T-helper 9 cell (primary cell): ENCODE measurements at places on chromosomes 1 and 21.
A peak's percentile ranks its signal among the peaks of the same experiment; 100 is the strongest.

DNA sequence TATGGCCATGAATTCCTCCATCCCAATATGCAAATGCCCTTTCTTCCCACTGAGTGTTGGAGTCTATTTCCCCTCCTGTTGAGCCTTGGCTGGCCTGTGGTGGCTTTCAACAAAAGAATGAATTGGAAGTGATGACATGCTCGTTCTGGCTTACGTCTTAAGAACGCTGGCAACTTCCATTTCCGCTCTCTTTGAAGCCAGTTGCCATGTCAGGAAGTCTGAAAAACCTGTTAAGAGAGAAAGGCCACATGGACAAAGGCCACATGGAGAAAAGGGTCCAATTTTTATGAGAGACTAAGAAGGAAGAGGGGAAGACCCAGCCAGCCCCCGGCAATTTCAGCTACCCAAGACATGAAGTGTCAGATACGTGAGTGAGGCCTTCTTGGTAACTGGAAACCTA is 45.6 kb upstream of the GADD45A start:
- DNase-seq, result no peak

- peak; percentile 8 for DNase-seq
Measured at GRCh38 chr1:3745590-3746381, 6.5 kb upstream of the CCDC27 start.

GRCh38 chr1:19091196-19091953 is 118.7 kb downstream of the UBR4 start:
- DNase-seq, result no peak

GRCh38 chr1:174913225-174913903 is 86.4 kb upstream of the CACYBP start:
- no peak for DNase-seq

GRCh38 chr1:78080767-78081166 is 35.0 kb downstream of the GIPC2 start:
- DNase-seq, result no peak

- no peak for DNase-seq
Measured at GRCh38 chr21:45073301-45074047, 906 bp upstream of the ADARB1 start.

- no peak for DNase-seq
Measured at GRCh38 chr1:192140382-192140781, 17.9 kb upstream of the RGS18 start.

DNA sequence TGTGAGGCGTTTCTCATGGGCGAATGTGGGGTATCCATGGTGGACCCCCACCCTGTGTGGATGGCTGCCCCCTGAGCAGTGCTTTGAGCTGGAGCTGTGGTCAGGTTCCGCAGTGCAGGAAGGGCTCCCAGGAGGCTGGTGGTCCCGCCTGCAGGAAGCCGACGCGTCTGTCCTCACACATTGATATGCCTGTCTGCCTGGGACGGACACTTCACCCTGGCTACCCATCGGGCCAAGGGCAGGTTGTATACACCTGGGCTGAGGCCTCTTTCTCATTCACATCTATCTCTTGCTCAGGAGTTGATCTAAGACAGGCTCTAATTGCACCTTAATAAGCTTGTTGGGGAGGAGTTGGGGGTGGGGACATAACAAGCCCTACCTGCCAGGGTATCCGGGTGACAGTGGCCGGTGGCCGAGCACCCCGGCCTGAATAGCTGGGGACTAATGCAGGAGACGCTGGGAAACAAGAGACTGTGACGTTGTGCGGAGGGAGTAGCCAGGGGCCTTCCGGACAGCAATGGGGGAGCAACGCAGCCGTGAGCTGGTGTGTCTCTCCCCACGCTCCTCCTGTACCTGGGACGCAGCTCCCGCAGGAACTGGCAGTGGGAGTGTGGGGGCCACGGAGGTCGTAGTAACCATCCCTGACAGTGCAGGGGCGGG is 21.7 kb downstream of the PDXK start:
- no peak for DNase-seq

DNA sequence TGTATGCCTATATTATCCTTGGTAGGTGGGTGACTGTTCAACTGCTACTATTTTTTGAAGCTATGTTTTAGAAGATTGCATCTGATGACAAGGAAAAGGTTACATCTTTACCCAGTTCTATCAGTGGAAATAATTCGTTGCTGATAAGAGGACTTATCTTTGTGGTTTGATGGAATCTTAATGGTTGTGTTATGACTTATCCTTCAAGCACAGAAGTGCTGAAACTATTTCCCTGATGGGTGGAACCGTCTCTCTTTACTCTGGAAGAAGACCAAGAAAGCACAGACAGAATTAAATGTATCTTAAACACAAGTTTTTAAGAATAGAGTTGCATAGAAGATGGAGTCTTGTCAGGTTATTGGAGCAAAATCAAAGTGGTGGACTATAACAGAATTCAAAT is 437.7 kb upstream of the KAZN start:
- DNase-seq, result no peak

- no peak for DNase-seq
Measured at GRCh38 chr21:42739061-42739931, 85.9 kb downstream of the PDE9A start.

- DNase-seq, result no peak
Measured at GRCh38 chr1:34631126-34631525, 123.7 kb upstream of the GJB5 start.

DNA sequence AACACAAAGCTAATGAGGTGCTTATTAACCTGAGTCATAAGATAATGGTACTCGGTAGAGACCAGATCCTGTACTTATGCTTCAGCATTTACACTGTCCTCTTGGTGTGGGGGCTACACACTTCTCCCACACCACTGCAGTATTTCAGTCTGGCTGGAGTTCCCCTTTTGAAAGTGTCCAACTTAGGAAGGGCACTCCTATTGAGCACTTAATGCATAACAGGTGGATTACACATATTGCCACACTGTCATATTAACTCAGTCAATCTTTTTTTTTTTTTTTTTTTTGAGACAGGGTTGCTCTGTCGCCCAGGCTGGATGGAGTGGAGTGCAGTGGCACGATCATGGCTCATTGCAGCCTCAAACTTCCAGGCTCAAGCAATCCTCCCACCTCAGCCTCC is 1.5 kb downstream of the GPATCH4 start:
- no peak for DNase-seq

- DNase-seq, result no peak
Measured at GRCh38 chr1:238406098-238406860, 515.6 kb upstream of the ZP4 start.

- no peak for DNase-seq
Measured at GRCh38 chr1:51519865-51520699, 1.0 kb upstream of the EPS15 start.

GRCh38 chr1:119660253-119661083 is 12.4 kb upstream of the ZNF697 start:
- DNase-seq, result no peak

DNA sequence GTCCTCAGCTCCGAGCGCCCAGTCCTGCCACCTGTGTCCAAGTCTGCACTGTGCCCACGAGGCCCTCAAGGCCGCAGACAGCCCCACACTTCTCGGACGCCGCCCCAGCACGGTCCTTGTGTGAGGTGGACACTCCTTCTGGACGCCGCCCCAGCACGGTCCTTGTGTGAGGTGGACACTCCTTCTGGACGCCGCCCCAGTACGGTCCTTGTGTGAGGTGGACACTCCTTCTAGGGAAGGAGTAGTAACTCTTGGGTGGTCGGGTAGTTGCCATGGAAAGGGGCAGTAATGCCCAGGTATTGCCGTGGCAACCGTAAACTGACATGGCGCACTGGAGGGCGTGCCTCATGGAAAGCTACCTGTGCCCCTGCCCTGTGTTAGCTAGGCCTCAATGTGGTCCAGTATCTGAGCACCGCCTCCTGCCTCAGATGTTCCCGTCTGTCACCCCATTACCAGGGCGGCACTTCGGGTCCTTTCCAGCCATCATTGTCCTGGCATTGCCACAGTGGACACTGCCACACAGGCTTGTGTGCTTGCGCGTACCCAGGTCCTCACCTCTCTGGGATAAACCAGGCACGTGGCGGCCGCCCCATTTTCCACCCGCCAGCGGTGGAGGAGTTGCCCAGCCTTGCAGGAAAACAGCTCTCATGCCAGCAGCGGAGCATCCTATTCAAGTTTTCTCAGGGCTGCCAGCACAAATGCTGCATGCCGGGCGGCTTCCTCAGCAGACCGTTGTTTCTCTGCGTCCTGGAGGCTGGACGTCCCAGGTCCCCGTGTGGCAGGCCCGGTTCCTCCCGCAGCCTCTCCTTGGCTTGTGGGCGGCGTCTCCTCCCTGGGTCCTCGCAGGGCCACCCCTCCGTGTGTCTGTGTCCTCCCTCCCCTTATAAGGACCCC is 40.8 kb upstream of the POFUT2 start:
- no peak for DNase-seq

- DNase-seq, result no peak
Measured at GRCh38 chr1:1899967-1900327, 9.1 kb upstream of the GNB1 start.

DNA sequence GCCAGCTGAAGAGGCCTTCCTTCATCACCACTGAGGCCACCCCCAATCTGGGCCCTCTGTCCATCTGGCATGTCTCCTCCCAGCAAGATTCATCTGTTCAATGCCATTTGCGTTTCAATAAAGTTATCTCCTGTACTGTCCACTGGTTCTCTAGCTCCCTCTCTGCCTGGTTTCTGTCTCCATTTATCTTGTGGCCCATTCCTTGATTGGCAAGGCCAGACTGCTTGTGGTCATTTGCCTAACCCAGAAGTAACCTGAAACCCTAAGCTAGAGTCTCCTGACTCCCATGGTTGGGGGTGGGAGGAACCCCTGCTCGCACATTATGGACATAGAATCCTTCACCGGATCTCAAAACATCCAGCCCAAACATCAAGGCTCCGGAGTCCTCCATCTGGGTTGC is 2.1 kb upstream of the IPO9 start:
- DNase-seq, result no peak

DNA sequence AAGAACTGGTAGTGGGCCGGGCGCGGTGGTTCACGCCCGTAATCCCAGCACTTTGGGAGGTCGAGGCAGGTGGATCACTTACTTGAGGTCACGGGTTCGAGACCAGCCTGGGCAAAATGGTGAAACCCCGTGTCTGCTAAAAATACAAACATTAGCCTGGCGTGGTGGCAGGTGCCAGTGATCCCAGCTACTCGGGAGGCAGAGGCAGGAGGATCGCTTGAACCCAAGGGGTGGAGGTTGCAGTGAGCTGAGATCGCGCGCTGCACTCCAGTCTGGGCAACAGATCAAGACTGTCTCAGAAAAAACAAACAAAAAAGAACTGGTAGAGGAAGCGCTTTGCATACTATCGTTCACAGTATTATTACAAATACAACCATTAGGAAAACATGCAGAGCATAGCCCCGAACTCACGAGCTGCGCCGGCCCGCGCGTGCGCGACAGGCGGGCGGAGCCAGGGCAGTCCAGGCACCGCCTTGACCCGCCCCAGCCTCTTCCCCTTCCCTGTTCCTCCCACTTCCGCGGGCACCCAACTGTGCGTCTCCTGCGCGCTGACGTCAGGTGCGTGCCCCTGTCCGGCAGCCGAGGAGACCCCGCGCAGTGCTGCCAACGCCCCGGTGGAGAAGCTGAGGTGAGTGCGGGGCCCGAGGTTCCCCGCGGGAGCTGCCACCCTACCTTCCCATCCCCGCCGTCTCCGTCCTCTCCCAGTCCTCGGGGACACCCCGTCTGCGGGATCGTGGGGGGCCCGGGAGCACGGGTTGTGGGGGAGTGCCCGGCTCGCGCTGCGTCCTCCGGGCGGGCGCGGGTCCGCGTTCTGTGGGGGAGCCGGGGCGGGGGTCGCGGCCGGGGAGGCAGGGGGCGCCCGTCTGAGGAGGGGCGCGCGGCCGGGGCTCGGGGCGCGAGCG is at the start of gene CDC42:
TSS of gene CDC42 (plus strand) at position 595 of the 902 bp plus-strand sequence. CDS start 25,770 bp downstream, outside the sequence.
- peak; percentile 97 for DNase-seq

DNA sequence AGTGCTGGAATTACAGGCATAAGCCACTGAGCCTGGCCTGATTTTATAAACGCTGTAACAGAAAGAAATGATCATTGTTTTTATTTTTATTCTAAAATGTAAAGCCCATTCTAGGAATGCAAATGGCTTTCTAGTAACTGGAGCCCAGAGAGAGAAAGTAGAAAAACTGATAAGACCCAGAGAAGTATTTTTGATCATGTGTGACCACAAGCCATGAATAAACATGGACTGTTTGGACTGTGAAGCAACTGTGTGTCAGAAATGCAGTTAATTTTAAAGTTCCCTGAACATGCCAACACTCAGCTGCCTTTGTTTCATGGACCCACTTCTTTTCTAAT is 39.7 kb downstream of the EIF2B3 start:
- no peak for DNase-seq

DNA sequence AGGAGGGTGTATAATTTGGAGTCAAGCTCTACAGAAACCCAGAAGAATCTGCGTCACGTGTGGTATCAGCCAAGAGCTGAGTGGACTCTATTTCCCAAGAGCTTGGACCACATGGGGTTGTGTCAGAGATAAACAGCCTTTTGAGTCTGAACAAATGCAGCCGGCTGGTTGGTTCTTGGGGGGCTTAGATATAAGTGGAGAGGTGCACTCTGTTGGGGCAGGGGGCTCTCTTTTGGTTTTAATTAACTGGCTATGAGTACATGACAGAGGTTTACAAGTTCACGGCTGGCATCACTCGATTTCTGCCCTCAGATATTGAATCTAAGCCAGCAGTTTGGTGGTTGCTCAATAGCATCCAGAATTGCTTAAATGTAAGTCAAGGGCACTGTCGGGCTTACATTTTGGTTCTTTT is 501 bp upstream of the MRAP start:
- no peak for DNase-seq

DNA sequence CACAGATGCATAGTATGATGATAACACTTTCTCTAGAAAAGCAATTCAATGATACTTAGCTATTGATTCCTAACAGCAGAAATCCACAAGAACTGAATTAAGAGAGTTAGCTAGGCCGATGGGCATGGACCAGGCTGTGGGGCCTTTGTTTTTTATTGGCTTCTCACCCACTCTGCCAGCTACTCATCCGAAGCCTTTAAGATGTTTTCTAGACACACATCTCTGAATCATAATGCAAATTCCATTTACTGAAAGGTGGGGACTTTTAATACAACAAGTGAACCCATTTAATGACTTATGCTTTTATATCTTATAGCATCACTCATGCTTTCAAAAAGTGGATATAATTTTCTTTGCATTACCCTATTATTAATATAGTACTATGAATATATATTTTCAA is 170.2 kb downstream of the RUNX1 start:
- no peak for DNase-seq

DNA sequence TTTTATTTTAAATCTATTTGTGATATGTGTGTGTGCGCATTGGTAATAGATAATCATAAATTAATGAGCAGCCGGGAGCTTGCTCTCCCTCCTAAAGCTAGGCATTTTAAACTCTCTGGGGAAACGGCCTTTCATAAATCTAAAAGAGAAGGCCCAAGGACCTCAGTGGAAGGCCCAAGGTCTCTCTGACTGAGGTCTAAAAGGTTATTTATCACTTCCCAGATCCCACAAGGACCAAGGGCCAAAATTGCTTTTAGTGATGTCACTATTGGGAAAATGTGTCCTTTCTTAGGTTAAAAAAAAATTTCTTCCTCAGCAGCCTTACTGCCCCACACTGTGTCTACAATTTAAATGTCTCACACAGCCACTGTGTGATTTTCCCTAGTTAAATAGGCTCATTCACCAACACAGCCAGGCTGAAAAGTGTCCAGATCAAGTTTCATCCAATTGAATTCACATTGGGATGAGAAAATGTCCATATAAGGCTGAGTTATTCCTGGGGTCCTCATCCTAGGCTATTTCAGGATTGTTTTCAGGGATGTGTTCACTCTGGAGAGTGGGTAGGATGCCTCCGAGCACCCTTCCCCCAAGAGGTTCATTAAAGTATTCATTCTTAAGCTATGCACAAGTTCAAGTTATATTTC is 46.1 kb downstream of the SLC44A3 start:
- DNase-seq, result no peak

GRCh38 chr1:243849421-243850201 is 432 bp downstream of the AKT3 start:
- DNase-seq, result peak; percentile 73
